ENCODE measurements at places on chromosomes 13 and 19. TPM values are rescaled to one million over a fixed set of nuclear protein-coding genes. Genes with fewer than 3 reads are reported as not detected.

FAM216B gene
- total RNA-seq = not detected

FFAR3 gene
- 0.27 TPM for total RNA-seq

EPS8L1 gene
- 27.5 TPM for total RNA-seq

- no peak for DNase-seq
- peaks cover 22% of the 10 kb centered on the region for H3K36me3 ChIP-seq
- no peaks in the 10 kb centered on the region for H3K27me3 ChIP-seq
- H3K4me1 ChIP-seq = no peaks in the 10 kb centered on the region
These were observed 12.5 kb downstream of the ALG5 start for GRCh38 chr13:36986462-36987240.

ICAM5 gene
- total RNA-seq = 1.3 TPM

CGB1 gene
- not detected for total RNA-seq

SHISA2 gene
- total RNA-seq = 0.24 TPM
